ENCODE measurements at places on chromosomes 1 and 21.

- no peak for DNase-seq
These were observed 37.2 kb downstream of the C1orf94 start for GRCh38 chr1:34213956-34214355.

DNA sequence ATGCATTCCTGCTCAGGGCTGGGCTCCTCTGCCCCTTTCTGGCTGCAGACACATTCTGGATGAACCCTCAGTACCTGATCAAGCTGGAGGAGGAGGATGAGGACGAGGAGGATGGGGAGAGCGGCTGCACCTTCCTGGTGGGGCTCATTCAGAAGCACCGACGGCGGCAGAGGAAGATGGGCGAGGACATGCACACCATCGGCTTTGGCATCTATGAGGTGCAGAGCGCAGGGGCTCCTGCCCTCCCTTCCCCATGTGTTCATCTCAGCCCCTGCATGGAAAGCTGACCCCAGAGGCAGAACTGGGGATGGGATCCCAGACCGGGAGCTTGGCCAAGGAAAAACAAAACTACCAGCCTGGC, 43.1 kb downstream of the CAPN2 start:
- no peak for DNase-seq

GRCh38 chr1:86245566-86246190, 89.1 kb upstream of the COL24A1 start:
- no peak for DNase-seq

DNA sequence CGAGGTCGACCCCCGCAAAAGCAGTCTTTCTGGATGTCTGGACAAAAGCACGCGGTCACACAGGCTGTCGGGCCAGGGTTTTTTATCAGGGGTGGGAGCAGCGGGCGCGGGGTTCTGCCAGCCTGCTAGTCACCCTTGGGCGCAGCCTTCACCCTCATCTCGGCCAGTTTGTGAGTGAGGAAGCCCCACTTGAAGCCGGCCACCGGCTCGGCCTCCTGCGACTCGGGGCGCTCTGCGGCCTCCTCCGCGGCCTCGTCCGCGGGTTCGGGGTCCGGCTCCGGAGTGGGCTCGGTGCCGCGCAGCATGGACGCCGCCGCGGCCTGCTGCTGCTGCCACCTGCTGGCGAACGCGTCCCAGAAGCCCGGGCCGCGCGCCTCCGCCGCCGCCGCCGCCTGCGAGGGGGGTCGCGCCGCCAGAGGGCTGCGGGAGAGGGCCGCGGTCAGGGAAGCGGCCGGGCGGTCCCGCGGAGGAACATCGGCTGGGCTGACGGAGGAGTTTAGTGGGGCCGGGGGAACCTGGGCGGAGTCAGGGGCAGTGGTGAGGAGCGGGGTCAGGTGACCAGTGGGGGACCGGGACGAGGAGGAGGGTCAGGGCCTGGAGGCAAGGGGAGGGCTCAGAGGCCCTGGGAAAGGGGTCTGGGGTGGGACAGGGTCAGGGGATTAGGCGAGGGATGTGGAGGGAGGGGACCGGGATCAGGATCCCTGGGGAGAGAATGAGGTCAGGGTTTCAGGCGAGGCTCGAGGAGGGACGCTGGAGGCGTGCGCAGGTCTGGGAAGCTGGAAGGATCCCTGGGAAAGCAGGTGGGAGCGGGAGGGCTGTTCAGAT, 4.5 kb downstream of the C1orf232 start:
- no peak for DNase-seq

DNA sequence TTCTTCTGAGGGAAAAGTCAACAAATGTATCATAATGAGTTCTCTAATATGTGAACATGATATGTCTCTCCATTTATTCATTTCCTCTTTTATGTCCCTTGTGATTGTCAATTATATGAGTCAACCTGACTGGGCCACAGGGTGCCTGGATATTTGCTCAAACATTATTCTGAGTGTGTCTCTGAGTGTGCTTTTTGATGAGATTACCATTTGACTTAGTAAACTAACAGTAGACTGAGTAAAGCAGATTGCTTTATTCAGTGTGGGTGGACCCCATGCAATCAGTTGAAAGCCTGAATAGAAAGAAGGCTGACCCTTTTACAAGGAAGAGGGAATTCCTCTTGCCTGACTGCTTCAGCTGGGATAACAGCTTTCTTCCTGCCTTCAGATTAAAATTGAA, 142.6 kb downstream of the SLC35F3 start:
- DNase-seq = no peak

DNA sequence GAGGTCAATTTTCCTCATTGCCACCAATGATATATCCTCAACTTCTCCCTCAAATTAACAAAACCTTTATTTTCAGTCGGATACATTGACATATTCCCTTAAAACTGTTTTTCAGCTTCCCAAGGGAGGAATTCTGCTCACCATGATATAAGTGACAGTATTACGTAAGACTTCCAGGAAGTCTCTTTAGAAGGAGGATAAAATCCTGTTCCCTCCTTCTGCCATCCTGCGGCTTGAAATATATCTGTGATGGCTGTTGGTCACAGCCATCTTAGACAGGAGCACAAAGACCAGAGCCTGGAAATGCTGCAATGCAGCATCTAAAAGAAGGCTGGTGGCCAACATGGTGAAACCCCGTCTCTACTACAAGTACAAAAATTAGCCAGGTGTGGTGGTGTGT, 270.4 kb downstream of the GPATCH2 start:
- no peak for DNase-seq

GRCh38 chr1:183011859-183012258, 11.4 kb upstream of the LAMC1 start:
- DNase-seq = no peak

GRCh38 chr1:79950511-79950910, 944.0 kb upstream of the ADGRL4 start:
- no peak for DNase-seq

- no peak for DNase-seq
These were observed 6.2 kb downstream of the LRRC3 start for GRCh38 chr21:44461464-44462001.

GRCh38 chr1:177302357-177303044, 131.7 kb downstream of the BRINP2 start:
- DNase-seq = no peak

- no peak for DNase-seq
These were observed 17.4 kb upstream of the PRDM16 start for GRCh38 chr1:3051270-3052268.

DNA sequence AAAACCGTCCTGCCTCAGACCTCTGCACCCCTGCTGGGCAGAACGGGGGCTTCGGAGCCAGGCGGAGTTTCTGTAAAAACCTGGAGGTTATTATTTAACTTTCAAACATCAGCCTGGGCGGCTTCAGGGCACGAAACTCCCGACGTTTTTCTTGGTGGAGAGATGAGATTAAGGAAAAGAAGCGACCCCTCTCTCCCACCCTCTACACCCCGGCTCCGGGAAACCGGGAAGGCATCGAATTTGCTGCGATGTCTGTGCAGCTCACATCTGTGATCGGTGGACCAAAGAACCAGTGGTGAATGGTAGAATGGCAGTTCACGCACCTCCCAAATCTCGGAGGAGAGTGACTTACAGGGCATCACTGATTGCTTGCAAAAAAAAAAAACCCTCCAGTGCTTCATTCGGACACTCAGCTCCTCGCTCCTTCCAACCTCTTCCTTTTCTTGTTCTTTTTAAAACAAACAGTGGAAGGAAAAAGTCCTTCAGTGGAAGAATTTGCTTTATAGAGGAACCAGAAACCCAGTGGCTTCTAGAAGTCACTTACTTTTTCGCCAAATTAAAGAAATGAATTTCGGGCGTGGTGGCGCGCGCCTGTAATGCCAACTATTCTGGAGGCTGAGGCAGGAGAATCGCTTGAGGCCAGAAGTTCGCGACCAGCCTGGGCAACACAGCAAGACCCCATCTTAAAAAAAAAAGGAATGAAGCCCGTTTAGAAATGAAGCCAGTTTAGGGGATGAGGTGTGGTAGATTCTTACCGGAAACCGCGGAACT, 884 bp downstream of the PHACTR4 start:
- no peak for DNase-seq

DNA sequence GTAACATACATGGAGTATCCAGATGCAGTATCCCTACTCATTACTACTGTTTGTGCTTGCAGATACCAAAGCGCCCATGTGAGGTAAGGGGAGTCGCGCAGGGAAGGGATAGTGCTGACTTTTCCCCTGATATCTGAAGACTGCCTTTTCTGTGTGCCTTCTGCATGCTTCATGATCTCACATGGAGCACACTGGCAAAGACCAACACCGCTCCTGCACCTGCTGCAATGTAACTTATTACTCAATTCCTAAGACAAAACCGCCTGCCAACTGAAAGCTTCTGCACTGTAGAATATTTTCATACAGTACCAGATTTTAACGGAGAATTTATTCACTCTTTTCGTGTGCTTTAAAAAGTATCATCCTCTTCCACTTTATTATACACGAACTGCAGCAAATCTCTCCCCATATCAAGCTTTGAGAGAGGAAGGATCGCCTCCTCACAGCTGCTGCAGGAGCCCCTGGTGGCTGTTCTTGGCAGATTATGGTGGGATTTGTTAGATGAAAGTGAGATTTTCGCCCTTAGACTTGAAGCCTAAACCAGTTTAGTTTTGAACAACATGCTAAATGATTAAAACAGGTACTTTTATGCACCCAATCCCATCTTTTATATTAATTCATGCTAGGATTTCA, 99.1 kb downstream of the PTPN14 start:
- no peak for DNase-seq

DNA sequence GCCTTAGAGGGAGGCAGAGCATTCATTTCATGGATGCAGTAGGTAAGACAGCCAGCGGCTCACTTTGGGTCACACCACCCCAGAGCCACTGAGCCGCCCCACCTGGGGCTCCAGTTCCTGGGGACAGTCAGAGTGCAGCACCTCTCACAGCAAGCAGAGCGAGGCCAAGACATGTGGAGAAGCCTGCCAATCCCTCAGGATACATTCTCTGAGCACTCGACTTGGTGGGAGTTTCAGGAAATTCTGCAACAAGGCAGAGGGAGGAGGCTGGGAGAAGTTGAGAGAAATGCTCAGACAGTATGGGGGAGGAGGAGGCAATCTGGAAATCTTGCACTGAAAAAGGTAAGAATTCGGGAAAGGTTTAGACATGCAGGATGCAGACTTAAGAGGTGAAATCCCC, 60.8 kb upstream of the WLS start:
- no peak for DNase-seq

- DNase-seq = no peak
These were observed 65.5 kb downstream of the SCCPDH start for GRCh38 chr1:246789454-246790339.

- no peak for DNase-seq
These were observed 25.3 kb downstream of the DPH5 start for GRCh38 chr1:101000131-101000873.

- DNase-seq = no peak
These were observed 30.3 kb downstream of the TSNAX start for GRCh38 chr1:231558708-231559185.

DNA sequence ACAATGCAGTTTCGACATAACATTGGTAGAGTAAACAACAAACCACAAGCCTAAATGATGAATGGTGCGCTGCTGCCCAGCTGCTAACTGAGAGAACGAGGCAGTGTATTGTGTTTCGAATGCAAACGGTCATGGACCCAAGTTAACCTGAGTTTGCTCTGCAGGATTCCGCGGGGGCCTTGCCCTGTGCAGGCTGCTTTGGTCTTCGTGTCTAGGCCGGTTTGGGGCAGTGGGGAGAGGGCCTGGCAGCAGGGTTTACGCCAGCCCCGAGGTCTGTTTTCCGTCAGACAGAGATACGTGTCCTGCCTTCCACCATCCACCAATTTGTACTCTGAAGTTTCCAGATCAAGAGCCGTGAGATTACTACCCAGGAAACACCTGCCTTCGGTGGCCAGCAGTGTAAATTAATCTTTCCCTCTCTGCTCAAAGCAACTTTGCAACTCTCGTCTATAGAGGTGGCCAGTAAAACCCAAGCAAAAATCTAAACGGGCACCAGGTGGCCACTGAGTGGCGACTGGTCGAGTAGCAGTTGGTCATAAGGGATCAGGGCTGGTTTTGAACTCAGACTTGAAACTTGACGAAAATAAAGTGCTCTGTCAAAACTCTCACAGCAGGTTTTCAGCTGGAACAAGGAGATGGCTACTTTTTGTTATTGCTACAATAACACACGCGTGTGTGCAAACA, 6.3 kb upstream of the PRDM15 start:
- DNase-seq = no peak

GRCh38 chr1:209432443-209432825, 151.1 kb upstream of the CAMK1G start:
- DNase-seq = no peak

DNA sequence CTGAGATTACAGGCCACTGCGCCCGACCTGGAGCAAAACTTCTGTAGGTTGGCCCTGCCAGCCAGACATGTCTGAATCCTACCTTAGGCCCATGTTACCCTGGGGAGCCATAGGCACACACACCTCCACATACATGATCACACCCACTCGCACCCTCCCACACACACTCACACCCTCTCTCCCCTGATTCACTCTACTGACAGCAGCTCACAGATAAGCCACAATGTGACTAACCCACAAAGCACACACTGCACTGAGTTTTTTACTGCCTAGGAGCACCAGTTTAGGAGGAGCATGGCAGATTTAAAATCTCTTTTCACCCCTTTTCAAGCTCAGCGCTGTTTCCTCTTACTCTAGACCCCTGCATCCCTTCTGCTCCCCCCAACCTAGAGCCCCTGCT, 41.7 kb downstream of the SLC30A1 start:
- no peak for DNase-seq

DNA sequence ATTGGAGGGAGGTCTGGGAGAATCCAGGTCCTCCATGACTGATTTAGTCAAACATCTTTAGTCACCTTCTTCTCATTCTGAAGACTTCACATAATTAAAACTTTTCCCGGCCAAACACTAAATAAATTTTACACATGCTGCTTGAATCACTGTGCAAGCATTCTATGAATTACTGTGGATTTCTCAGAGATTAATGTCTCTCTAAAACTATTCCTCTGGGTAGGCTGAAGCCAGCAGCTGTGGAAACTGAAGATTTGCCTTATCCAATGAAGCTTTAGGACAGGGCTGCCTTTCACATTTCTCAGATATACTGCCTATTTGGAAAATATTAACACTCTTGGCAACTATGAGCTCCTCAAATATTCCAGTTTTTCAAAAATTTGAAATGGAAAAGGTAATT, 61.7 kb downstream of the JMJD4 start:
- DNase-seq = no peak

DNA sequence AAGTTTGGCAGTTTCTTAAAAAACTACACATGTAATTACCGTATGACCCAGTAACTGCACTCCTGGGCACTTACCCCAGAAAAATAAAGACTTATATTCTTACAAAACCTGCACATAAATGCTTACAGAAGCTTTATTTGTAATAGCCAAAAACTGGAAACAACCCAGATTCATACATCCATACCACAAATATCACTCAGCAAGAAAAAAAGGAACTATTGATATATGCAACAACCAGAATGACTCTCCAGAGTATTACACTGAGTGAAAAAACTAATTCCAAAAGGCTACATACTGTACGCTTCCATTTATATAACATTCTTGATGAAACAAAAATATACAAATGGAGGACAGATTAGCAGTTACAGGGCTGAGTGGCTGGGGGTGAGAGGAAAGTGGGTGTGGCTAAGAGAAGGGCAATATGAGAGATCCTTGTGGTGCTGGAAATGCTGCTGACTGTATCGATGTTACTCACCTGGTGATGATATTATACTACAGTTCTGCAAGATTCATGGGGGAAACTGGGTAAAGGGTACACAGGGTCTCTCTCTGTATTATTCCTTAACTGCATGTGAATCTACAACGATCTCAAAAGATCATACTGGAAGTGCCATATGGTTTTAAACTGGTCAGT, 96.0 kb upstream of the GNG4 start:
- DNase-seq = no peak

All from stimulated activated CD8-positive, alpha-beta memory T cell treated with anti-CD3 and anti-CD28 coated beads, Interleukin-7, amount 100 ng/mL, for 1 hour (primary cell).